A549 (cell line): ENCODE measurements at places on chromosomes 7 and 10.

- no peak for DNase-seq
These were observed 48.4 kb upstream of the GNA12 start for GRCh38 chr7:2892549-2892948.

- no peak for DNase-seq
These were observed 208.1 kb upstream of the TCF7L2 start for GRCh38 chr10:112741830-112742402.

GRCh38 chr10:76675951-76676587, 961.5 kb downstream of the KCNMA1 start:
- no peak for DNase-seq

DNA sequence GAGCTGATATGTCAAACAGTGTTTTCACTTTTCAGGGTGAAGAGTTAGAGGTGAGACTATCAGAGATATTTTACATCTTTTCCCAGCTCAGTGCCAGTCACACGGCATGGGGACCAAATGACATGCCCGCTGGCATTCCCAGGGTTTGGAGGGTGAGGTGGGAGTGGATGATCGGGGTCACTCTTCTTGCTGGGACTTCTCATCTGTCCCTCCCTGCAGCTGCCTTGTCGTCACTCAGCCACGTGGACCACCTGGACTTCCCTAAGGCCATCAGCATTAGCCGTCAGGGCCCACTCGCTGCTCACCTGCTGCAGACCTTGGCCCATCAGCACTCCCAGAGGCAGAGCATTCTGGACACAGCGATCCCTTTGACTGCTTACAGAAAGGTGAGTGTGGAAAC, 301.8 kb downstream of the DNAJB6 start:
- no peak for DNase-seq

- DNase-seq = no peak
These were observed 1.2 kb downstream of the LGI1 start for GRCh38 chr10:93758891-93759410.

DNA sequence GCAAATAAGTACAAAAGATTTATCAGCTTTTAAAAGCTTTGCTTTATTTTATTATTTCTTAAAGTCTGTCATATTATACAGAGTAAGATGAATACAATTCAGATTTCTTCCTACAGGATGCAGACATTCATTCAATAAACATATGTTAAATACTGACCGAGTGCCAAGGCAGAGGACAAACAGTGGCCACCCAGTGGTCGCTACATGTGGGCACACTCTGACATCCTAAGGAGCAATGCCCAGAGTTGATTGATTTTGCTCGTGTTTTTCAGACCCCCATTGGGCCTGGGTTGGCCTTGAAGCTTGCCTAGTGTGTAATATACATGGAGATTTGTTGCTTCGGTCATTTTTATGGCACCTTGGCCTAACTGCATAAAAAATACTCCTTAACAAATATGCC, 201.2 kb downstream of the CCDC3 start:
- no peak for DNase-seq

DNA sequence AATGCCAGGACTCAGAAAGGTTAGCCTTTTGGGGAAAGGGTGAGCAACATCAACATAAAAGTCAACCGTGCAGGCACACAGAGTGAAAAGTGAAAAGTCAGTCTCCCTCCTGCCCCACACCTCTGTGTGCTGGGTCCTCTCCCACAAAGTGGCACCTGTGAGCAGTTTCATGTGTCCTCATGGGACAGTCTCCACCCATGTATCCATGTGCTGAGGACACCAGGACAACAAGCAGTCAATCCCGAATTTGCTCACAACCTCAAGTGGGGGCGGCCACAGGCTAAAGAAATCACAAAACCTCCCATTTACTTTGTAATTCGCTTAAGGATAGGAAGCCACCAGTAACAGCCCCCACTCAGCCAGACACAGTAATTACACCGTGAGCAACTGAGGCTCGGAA, 97.4 kb downstream of the ARHGAP22 start:
- no peak for DNase-seq

DNA sequence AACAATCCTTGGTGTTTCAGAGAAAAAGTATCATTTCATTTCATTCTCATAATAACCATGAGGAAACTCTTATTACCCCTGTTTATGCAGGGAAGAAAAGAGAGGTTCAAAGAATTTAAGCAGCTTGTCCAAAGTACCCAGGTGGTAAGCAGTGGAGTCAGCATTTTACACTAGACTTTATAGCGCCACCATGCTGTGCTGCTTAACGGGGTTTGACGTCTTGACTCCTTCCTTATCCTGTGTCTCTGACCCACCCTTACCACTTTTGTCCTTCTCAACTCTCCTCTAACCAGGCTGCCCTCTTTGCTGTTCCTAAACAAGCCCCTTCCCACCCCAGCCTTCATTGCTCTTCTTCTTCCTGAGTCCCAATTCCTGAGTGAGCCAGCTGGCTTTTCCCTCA, 117.0 kb upstream of the AHR start:
- DNase-seq = no peak

DNA sequence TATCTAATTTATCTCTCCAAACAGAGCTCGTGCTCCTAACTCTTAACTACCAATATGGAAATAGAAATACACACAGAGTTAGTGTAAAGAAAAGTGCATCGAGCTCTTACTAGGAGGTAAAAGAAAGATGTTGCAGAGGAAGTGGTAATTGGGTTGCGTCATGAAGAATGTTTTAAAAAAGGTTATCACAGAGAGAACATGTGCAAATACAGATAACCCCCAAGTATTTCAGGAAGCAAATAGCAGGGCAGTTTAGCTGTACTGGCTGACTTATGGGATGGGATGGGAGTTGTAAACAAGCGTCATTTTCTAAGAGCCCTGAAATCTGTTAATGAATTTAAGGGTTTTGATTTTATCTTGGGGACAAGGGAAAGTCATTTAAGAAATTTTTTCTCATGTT, 153.9 kb downstream of the AGMO start:
- no peak for DNase-seq

GRCh38 chr10:110868981-110869380, 2.7 kb upstream of the PDCD4 start:
- no peak for DNase-seq

DNA sequence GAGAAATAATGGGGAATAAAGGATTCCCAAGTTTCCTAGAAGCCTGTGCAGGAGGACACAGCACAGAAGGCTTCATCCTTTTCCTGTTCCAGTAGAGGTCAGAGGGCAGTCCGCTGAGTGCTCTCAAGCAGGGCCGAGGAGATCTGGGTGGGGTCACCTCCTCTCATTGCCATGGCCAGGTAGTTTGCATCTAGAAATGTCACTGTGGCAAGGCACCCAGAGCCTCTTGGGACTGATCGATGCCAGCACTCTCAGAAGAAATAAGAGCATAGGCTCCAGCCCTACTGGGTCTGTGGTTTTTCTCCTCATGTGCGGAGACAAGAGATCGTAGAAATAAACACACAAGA, 7.9 kb downstream of the NUB1 start:
- DNase-seq = no peak

GRCh38 chr10:62047960-62048383, 146.5 kb downstream of the ARID5B start:
- no peak for DNase-seq

- no peak for DNase-seq
These were observed 222.3 kb downstream of the SFMBT2 start for GRCh38 chr10:7188456-7189050.

- DNase-seq = no peak
These were observed 175.7 kb upstream of the AUTS2 start for GRCh38 chr7:69422574-69422985.

- DNase-seq = no peak
These were observed 35.0 kb downstream of the ELFN1 start for GRCh38 chr7:1704811-1705738.

- DNase-seq = no peak
These were observed 34.9 kb upstream of the KDM7A start for GRCh38 chr7:140211698-140212097.

DNA sequence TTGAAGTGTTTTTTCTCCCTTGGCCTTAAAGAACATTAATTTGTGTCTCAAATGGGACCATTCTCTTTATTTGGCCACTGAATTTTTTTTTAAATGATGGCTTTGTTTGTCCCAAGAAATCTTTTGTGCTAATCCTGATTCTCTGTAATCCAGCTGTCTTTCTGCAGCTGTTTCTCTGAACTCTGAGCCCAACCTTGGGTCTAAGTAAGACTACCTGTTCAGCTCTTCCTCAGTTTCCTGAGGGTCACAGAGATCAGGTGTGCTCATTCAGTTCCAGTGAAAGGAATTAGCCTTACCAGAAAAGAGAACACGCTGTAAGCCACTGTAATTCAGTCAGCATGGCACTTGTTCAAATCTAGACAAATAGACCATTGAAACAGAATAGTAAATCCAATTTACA, 94.2 kb downstream of the ANKIB1 start:
- no peak for DNase-seq

- no peak for DNase-seq
These were observed 6.8 kb downstream of the PRPF18 start for GRCh38 chr10:13593535-13593934.

DNA sequence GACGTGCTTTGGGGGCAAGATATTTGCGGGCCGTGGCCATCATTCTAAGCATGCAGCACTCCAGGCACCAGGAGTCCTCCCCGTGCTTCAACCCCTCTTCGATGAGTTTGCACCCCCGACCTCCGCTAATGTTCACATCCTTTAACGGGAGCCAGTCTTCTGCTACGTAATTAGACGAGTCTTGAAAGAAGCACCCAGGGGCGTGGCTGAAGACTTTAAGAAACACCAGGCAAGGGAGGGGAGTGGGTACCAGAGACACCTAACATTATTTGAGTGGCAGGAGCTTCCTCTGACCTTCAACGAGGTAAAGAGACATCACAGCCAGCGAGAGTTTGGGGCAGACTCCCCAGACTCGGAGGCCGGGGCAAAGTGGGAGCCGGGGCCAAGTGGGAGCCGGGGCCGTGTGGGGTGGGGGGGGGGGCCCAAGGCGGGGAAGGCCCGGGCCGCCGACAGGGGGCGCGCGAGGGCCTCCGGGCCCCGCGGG, 31.1 kb upstream of the TOMM7 start:
- peak; percentile 38 for DNase-seq

GRCh38 chr7:129188372-129188891, at the start of gene SMO:
TSS of gene SMO (plus strand) at chr7:129188633. CDS start at chr7:129189152, 519 bp downstream.
- DNase-seq = peak; percentile 53

- DNase-seq = no peak
These were observed 104.3 kb downstream of the TRIM24 start for GRCh38 chr7:138564365-138564764.

GRCh38 chr10:74640134-74640921, 186.1 kb upstream of the KAT6B start:
- no peak for DNase-seq

- no peak for DNase-seq
These were observed 68.2 kb downstream of the SLC13A1 start for GRCh38 chr7:123131556-123131955.

GRCh38 chr7:106611911-106612310, 49.0 kb downstream of the CCDC71L start:
- no peak for DNase-seq

GRCh38 chr7:2643386-2644219, 11.8 kb downstream of the TTYH3 start:
- DNase-seq = no peak

GRCh38 chr7:70621954-70622600, 509.9 kb upstream of the GALNT17 start:
- DNase-seq = no peak

DNA sequence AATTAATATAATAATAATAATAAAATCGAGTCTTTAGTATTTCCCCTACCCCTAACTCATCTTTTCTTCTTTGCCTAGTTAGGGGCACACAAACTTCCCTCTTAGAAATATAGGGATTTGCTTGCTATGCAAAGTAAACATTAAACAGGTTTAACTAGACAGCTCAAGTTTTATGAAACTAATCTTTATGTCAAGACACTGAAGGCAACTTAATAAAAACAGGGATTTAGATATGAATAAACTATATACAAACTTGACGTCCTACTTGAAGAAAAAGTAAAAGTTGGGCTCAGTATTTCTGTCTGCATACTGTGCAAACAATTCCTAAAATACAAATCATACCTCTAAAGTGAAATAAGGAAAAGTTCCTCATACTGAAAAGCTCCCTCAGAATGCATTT, 52.1 kb upstream of the CAV2 start:
- no peak for DNase-seq

- no peak for DNase-seq
These were observed 21.7 kb upstream of the ACTR3B start for GRCh38 chr7:152737833-152738232.

- no peak for DNase-seq
These were observed 282.5 kb upstream of the ADARB2 start for GRCh38 chr10:2019803-2020202.

GRCh38 chr7:10888861-10889260, 84.8 kb upstream of the PHF14 start:
- DNase-seq = no peak

GRCh38 chr10:4790045-4790444, 36.0 kb upstream of the AKR1E2 start:
- no peak for DNase-seq

DNA sequence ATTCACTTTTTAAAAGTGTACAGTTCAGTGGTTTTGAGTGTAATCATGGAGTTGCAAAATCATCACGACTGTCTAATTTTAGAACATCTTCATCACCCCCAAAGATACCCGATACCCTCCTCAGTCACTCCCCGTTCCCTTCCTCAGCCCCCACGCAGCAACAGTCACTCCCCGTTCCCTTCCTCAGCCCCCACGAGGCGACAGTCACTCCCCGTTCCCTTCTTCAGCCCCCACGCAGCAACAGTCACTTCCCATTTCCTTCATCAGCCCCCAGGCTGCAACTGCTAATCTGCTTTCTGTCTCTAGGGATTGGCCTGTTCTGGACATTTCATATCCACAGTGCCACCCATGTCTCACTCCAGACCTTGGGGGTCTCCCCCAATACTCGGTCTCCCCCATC, 161.6 kb upstream of the PPP2R2D start:
- DNase-seq = no peak

- no peak for DNase-seq
These were observed 551.5 kb downstream of the KCNMA1 start for GRCh38 chr10:77086081-77086480.

DNA sequence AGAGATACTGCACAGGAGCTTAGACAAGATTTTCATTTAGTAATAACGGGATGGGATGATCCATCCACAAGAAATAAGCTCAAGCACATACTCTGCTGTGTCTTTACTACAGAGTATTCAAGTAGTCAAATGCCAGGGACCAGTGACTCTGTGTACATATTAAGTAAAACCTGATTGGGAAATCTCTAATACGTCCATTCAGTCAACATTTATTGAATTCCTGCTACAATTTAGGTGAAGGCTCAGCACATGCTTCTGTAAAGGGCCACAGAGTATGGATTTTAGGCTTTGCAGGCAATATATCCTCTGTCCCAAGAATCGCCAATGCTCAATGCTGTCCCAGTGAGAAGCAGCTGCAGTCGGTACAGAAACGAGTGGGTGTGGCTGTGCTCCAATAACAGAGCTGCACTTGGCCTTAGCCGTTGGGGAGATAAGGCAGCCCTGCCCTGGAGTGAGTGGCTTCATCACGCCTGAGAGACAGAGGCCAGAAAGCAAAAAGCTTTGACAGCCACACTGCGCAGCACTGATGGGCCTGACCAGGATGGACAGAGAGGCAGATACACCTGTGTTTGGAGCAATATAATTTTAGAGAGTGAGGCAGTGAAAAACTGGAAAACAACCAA, 186.8 kb downstream of the PARD3 start:
- DNase-seq = no peak
